Stimulated activated CD4-positive, alpha-beta T cell treated with anti-CD3 and anti-CD28 coated beads, Interleukin-4, amount 100 ng/mL, for 24 hours (primary cell): ENCODE measurements at places on chromosomes 6 and 20.

DNA sequence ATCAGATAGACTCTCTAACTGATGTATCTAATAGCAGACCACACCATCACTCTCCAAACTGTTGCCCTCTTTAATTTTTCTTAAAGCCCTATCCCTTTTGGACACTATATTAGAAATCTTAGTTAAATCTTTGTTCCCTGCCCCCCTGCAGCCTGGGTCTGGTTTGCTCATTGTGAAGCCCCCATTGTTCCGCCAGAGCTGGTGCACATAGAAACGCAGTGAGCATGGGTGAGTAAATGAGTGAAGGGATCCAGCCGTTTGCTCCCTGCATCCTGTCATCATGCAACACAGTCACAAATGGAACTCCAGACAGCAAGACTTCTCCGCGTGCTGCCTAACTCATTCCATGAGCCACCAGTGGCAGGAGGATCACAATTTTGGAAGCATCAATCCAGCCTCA is 402.5 kb downstream of the PREX1 start:
- DNase-seq: no peak

DNA sequence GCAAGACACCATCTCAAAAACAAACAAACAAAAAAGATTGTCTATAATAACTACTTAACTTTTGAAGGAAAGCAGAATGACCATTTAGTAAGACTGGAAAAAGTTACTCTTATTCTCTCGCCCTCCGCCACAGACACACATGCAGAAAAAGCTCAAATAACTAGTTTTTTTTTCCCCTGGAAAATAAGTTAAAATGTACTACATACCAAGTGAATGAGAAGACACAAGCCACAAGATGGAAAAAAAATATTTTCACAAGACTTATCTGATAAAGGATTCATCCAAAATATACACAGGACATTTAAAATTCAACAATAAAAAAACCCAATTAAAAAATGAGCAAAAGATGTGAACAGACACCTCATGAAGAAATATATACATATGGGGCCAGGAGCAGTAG is 31.9 kb downstream of the NUDT3 start:
- no peak for DNase-seq

DNA sequence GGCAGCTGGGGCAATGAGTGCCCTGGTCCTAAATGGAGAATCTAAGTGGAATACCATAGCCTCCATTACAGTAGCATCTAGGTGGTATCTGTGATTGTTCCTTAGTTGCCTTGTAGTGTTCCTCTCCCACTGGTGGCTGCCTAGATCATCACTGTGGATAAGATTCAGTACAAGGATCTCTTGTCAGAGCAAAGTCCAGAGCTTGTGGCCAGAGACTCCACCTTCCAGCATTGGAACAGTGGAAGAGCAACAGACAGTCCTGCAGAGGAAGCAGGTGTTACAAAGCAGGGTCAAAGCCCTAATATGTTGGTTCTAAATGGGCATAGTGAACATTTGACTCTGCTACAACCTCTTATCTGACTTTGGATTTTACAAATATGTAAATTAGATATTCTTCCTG is 194.1 kb upstream of the GRIK2 start:
- no peak for DNase-seq

- DNase-seq: no peak
These were observed 7.6 kb upstream of the HIVEP2 start for GRCh38 chr6:142952614-142953013.

GRCh38 chr6:1554141-1554475 is 55.6 kb upstream of the FOXC1 start:
- no peak for DNase-seq
